ENCODE measurements at places on chromosomes 7 and 10. TPM values are rescaled to one million over a fixed set of nuclear protein-coding genes. Genes with fewer than 3 reads are reported as not detected.
A peak's percentile ranks its signal among the peaks of the same experiment; 100 is the strongest.

- DNase-seq = no peak
Measured at GRCh38 chr10:125689955-125690569, 7.1 kb upstream of the TEX36 start.

DNA sequence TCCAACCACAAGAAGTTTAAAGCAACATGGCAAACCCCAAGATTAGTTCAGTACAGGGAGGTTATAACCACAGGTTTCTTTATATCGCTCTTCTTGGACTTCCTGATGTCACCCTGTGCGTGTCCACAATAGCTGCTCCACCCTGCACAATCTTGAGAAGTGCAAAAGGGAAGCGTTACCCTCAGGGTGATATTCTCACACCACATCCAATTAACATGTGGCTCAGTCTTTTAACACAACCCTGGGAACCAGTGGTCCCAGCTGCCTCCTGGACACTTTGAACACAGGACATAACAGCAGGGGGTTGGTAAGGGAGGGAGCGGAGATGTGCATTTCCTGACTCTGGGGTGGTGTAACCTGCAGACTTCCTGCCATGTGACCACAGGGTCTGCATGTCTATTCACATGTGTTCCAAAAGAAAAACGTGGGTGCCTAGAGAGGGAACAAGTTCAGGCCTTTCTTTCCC lies 64.6 kb downstream of the GSAP start:
- DNase-seq = no peak

SLC13A1 gene
- not detected for total RNA-seq

LRRC18 gene
- total RNA-seq = not detected

ALOX5 gene
- 62.5 TPM for total RNA-seq

DNA sequence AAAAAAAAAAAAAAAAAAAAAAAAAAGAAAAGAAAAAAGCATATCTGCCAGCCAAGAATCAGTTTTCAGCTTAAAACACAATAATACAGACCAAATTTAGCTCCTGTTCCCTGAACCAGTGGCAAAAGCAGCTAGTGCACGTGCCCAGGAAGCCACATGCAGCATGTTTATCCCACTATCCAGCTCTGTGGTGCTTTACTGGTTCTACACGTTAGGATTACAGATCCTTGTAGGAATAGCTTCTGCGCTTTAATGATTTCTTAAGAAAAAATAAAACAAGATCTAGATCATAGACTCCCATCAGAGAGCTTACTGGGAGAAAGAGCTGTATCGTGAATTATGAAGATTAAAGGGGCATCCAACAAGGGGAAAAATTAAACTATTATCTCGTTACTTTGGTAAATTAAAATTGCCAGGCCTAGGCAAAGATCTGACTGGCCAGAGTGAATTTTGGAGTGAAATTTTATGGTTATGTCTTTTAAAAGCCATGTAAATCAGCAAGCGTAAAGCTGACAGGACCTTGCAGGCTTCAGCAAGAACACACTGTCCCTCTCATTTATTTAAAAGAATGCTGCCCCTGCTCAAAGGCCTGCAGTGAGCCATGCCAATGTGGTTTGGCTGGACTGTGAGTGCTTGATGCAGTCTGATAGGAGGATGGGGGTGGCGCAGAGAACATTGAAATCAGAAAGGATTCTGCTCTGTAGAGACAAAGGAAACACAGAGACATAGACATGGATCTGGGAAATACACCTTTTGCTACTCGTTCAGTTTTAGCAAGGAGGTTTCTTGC lies 177.3 kb upstream of the PHYHIPL start:
- DNase-seq = peak; percentile 80

- peak; percentile 9 for DNase-seq
Measured at GRCh38 chr10:119379466-119380071, 162.9 kb downstream of the RGS10 start.

GRCh38 chr7:33725111-33726025 lies 180.0 kb upstream of the BMPER start:
- no peak for DNase-seq

KIF11 gene
- total RNA-seq = 0.65 TPM

GNGT1 gene
- total RNA-seq = not detected

OGDH gene
- total RNA-seq = 95.3 TPM

GRCh38 chr7:46750321-46750865 lies 829.3 kb upstream of the IGFBP3 start:
- DNase-seq = no peak

DNA sequence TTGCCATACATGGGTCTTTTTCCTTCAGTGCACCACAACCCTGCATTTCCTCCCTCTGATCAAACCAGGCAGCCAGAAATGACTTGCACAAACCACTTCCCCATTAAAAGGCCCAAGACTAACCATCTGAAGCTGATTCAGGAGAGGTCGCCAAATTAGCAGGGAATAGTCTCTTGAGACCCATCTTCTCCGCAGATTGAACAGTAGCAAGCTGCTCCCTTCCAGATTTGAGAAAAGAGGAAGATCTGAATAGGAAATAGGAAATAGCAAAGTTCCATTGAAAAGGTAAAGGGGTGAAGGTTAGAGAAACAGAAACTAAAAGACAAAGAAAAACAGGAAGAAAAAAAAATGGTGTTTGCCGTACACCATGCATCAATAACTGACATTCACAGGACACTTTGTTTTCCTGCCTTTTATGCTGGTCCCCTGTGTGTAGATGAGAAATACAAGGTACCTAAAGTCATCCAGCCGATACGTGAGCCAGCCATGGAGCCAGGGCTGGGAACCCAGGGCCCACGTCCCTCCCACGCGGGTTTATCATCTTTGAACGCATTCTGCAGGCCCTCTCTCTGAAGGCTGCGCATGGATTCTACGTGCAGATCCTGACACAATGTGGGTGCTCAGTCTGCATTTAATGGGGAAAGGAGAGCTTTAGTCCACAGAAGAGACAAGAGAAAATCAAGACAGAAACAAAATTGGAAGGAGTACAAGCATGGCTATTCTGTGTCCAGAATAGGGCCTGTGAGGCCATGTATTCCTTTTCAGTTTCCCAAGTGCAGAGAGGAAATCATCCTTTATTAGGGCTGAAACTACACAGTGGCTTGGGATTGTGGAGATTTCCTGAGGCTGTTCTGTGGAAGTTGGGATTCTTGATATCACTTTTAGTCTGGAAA lies 268.4 kb upstream of the NPVF start:
- no peak for DNase-seq

- no peak for DNase-seq
Measured at GRCh38 chr10:80173466-80173865, 31.9 kb downstream of the ANXA11 start.

DNA sequence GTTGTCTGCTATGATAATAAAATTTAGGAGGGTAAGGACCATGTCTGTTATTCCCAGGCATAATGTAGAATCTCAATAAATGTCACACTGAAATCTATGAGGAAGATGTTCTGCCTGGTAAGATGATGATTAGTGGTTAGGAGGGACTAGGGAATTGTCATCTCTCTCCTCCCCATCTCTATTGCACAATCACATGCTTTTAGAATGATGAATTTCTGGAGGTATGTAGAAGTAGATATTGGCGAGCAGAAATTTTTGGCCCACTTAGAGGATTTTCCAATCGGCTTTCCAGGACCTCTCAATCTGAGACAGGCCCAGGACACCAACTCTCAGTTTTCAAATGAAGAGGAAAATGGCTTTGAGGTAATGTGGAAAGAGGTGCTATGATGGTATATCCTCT lies 2.0 kb upstream of the PITX3 start:
- no peak for DNase-seq

DNA sequence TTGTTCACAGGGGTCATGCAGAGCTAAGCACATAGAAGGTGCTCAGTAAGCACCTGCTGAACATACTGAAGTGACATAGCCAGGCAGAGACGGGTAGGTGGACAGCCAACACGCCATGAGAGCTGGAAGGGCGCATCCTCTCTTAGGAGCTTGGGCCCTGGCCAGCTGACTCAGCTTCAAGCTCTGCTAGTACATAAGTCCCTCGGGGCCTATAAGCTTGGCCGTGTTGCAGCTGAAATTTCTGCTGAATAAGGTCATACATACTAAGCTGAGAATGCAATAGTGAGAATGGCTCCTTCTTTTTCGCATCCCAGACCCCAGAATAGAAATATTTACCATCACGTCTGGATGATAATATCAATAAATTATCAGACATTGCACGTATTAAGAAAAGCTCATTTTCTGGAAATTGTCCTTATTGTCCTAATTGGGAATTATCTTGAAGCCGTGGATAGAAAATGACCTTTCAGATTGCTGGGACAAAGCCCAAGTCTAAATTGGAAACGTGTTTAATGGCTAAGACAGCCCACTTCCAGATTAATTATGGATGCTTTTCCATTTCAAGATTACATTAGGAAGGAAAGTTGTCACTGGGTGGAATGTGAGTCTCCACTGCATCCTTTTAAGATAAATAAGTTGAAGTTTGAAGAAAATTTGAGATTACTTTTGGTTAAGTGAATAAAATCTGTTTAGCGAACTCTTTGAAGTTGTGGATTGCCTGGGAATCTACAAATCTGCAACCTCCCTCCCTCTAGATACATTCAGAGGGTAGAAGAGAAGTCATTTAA lies 287.1 kb upstream of the C7orf33 start:
- peak; percentile 92 for DNase-seq

GRCh38 chr10:24722676-24723385 lies 856 bp downstream of the ARHGAP21 start:
- DNase-seq = peak; percentile 91

CEP41 gene
- 6.6 TPM for total RNA-seq

GRCh38 chr7:47454069-47454973 lies 127.6 kb downstream of the TNS3 start:
- peak; percentile 65 for DNase-seq

GRCh38 chr10:61192042-61192441 lies 248.1 kb upstream of the RHOBTB1 start:
- DNase-seq = no peak

DNAH11 gene
- total RNA-seq = 3.3 TPM

- DNase-seq = no peak
Measured at GRCh38 chr10:122140461-122140902, 130.6 kb upstream of the BTBD16 start.

DNA sequence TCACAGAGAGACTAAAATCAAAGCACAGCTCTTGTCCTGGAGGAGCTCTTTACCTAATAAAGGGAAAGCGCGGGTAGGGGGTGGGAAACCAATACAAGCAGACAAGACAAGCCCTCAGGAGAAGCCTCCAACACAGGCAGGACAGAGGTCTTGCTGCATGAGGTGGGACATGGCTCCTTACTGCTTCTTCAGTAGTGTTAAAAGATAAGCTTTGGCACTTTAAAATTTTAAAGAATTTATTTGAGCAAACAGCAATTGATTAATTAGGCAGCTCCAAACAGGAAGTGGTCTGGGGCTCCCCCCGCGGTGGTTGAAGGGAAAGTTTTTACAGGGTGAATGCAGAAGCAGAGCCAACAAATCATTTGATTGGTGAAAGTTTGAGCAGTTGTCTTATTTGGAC lies 50.3 kb upstream of the MACC1 start:
- no peak for DNase-seq

DNA sequence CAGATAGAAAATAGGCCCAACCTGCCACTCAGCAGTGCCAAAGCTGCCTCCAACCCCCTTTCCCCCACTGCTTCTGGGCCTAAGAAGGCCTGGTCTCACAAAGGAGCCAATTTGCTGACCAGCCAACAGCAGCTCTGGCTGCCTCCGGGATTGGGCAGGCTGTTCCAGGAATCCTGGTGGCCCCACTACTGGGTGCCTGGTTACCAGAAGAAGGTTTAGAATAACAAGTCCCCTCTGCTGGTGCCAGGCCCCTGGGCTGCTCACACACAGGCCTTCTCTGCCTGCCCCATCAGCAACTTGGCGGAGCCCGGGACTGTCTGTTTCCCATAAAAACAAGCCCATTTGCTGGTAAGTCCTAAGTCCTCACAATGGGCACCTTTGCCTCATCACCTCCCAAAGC lies 1.2 kb downstream of the PHKG1 start:
- DNase-seq = peak; percentile 87

DNA sequence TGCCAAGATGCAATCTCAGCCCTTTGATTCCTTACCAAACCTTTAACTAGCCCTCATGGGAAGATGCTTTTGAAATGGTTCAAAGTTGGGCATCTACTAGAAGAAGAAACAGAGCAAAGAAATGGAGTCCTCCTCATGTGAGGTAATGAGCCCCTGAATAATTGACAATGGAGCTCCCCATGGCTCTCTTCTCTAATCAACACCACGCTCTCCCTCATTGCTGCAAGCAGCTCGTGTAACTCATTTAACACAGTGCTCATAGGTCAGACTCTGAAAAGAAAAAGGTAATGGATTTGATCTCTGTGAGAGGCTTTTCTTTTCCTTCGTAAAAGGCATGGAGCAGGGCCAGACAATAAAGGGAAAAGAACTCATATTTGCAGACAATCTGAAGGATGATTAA lies 312.8 kb downstream of the PHTF2 start:
- DNase-seq = no peak

GRCh38 chr7:69245646-69246045 lies 352.6 kb upstream of the AUTS2 start:
- no peak for DNase-seq

- no peak for DNase-seq
Measured at GRCh38 chr7:23334482-23335056, 35.4 kb downstream of the MALSU1 start.

- no peak for DNase-seq
Measured at GRCh38 chr7:111735661-111736551, 173.6 kb upstream of the IMMP2L start.

EBLN1 gene
- total RNA-seq = not detected
